ENCODE measurements at places on chromosomes 12 and 14.

DNA sequence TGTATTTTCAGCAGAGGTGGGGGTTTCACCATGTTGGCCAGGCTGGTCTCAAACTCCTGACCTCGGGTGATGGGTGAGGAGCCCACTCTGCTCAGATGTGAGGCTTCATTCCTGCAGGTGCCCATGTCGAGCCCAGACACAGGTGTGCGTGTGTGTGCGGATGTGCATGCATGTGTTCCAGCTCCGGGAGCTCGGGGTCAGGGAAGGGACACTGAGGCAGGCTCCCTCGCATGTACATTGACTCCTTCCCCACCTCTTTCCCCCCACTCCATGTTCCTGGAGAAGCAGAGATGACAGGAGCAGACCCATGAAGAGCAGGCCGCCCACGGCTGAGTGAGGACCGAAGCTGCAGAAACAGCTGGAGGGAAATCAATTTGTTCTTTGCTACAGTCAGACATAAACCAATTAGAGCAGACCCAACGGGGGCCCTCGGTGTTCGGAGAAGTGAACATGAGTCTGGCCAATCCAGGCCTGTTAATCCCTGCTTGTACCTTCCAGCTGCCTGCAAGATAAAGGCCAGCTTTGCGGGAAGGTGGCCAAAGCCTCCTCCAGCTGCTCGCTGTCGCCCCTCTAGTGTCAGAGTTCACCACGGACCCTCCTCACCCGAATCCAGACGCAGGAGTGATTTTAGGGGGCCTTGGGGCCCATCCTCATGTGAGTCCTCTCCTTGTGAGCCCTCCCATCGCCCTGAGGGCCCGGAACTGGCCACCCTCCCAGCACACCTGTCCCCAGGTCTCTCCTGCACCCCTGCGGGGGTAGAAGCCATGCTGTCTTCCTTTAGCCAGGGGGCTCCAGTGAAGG is 321.0 kb upstream of the RTL1 start:
- no peak for DNase-seq

DNA sequence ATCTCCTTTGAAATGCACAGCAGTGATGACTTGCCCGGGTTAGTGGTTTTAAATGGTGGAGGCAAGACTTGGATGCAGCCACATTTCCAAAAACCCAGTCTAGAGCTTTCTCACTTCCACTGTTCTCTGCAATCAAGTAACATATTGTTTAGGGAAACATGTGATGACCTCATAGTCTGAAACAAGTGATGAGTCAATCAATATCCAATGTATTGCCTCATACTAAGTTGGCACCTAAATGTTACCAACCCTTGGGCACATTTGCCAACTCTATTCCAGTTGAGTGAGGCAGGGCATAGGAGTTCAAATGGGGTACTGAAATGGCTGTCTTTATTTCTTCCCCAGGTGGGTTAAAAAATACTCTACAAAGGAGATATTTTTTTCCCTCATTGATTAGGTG is 1105.4 kb downstream of the VRK1 start:
- DNase-seq: no peak

- DNase-seq: no peak
Measured at GRCh38 chr12:120404271-120404670, 33.6 kb upstream of the COX6A1 start.

GRCh38 chr14:104292084-104292970 is 153.9 kb downstream of the KIF26A start:
- no peak for DNase-seq

- DNase-seq: peak; percentile 76
Measured at GRCh38 chr12:68932961-68933893, at the start of gene CPM. TSS of gene CPM (minus strand) at chr12:68933171. CDS start at chr12:68932837, 334 bp downstream.

DNA sequence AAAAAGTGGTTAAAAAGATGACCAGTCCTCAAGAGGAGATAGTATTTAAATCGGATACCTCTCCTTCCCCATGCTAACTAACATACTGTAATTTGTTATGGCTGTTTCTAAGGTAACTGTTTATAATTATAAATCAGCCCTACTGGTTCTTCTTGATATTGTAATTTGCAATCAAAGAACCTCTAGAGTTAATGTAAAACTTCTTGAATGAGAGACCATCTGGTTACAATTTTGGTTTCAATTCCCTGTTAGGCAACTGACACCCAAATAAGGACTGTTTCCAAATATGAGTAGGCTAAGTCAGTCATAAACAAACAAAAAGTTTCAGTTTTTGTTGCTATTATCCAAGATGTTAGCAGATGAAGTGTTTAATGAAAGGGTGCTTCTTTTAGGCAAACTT is 120.2 kb upstream of the DNM1L start:
- no peak for DNase-seq

DNA sequence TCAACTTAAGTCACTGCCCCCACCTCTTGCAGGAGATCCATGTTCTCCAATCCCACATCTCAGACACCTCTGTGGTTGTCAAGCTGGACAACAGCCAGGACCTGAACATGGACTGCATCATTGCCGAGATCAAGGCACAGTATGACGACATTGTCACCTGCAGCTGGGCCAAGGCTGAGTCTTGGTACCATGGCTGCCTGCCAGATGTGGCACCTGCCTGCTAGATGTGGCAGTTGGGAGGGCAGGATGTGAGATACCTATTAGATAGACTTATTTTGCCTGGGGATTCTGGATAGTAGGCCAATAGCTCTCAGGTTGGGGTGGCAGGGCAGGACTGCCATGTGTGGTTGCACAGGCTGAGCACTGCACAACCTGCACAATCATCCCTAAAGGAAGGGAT is 7.9 kb upstream of the KRT86 start:
- DNase-seq: no peak

DNA sequence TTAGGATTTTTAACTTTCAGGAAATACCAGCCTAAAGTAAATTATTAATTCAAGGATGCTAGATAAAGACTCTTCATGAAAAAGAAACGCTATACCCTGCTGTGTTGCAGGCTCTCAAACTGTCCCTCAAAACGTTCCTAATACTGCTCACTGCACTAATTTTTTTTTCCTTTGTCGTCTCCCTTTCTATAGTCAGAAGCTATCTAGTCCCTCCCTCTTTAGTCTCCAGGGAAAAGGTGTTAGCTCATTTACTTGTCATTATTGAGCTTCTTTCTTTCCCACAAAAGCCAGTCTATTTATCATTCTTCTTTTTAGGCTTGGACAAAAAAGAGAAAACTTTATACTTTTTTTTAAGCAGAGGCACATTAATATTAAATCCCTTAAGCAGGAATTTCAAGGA is 30.3 kb upstream of the INSM2 start:
- no peak for DNase-seq

DNA sequence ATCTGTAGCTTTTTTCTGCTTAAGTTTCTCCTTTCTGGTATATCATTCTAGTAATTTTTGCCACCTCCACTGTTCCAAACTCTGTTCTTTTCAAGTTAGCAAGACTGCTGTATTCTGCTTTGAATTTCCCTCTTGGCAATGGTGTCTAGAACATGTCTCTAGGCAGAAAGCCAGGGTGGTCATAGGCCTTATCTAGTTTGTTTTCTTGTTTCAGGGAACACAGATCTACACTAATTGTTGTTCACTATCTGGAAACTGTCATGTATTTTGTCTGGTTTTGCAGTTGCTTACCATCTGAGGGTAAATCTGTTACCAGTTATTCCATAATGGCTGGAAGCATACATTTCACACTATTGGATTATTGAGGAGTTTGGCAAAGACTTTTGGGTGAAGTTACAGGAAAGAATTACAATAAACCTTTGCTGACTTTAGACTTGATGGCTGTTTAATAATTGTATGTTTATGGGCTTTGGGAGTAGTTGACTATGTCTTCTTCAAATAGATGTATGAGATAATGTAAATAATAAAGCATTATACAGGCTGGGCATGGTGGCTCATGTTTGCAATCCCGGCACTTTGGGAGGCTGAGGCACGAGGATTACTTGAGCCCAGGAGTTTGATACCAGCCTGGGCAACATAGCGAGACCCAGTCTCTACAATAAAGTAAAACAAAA is 41.4 kb downstream of the FUT8 start:
- DNase-seq: no peak

DNA sequence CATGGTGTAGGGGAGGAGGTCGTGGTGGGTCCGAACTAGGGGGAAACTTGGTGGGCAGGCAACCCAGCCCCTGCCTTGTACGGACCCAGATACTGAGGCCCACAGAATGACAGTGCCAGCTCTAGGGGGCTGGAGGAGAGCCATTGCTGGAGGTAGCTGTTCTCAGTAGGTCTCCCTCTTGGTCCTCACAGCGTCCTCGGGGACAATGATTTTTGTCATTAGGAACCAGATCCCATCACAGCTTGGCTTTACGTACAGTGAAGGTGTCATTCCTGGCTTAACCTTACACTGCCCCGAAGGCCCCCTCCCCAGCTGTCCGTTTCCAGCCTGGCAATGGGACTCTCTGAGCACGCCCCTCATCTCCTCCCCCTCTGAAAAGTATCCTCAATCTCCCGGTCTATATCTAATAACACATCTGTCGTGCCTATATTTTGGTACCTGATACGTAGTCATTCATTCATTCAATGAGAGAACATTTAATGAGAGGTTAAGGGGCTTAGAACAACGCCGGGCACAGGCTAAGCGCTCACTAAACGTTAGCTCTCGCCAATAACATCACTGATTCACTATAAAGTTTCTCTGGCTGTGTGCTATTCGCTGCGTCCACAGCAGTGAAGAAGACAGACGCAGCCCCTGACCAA is 597 bp upstream of the DYNC1H1 start:
- no peak for DNase-seq

- no peak for DNase-seq
Measured at GRCh38 chr14:80624581-80624980, 317.0 kb downstream of the CEP128 start.

DNA sequence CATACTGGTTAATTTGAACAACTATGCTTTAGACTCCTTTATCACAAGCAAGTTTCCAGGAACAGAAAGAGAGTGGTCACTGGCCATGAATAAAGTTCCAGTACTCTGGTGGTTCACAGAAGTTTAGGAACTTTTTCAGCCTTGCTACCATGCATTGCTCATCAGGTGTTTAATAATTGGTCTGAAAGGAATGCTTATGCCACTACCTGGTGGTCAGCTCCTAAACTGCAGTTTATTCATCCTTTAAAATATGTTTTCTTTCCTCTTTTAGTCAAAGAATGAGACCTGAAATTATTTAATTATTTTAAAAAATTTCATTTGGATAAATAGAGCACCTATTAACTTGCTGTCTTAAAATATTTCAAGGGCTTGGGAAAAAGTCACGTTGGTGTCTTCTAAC is 260.1 kb upstream of the OR4E1 start:
- DNase-seq: no peak

GRCh38 chr14:93926873-93927799 is at the start of gene FAM181A:
TSS of gene FAM181A (plus strand) at chr14:93927344. CDS start at chr14:93928286, 942 bp downstream.
- DNase-seq: no peak

- no peak for DNase-seq
Measured at GRCh38 chr12:53530061-53530460, 22.8 kb upstream of the NPFF start.

DNA sequence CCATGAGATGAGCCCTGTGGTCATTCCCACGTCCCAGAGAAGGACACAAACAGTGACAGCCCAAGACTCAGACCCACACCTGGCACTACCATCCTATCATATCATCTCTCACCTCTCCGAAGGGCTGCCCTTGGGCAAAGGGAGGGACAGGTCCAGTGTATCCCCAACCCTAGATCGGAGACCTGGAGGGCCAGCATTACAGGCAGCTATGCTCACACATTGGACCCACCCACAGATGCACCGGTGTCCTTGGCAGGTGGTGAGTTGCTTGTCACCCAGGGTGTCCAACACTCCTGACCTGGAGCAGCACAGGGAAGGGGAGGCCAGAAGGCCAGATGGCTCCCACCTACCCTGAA is 117.4 kb downstream of the DICER1 start:
- no peak for DNase-seq

All from CD4-positive, alpha-beta T cell treated with Interleukin-15 for 1 hour (primary cell).